Stimulated activated CD4-positive, alpha-beta T cell treated with anti-CD3 and anti-CD28 coated beads, Interleukin-15, amount 100 ng/mL, for 1 hour (primary cell): ENCODE measurements at places on chromosomes 3 and 15.

DNA sequence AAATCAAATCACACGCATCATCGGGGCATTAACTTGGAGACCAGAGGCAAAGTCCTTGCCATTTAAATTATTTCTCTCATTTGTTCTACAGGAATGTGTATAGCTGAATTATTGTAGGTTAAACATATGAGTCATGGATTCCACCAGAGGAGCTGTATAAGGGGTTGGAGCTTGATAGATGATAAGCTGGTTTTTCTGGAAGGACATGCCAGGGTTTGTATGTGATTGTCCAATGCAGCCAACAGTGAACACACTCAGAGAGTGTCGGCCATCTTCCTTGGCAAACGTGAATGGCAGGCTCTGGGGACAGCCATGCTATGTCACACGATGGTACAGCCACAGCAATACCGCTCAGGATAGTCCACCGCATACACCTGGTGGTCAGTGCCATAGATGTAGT is 25.1 kb downstream of the SSUH2 start:
- DNase-seq = no peak

GRCh38 chr15:81271761-81272644 is 51.9 kb downstream of the STARD5 start:
- no peak for DNase-seq

DNA sequence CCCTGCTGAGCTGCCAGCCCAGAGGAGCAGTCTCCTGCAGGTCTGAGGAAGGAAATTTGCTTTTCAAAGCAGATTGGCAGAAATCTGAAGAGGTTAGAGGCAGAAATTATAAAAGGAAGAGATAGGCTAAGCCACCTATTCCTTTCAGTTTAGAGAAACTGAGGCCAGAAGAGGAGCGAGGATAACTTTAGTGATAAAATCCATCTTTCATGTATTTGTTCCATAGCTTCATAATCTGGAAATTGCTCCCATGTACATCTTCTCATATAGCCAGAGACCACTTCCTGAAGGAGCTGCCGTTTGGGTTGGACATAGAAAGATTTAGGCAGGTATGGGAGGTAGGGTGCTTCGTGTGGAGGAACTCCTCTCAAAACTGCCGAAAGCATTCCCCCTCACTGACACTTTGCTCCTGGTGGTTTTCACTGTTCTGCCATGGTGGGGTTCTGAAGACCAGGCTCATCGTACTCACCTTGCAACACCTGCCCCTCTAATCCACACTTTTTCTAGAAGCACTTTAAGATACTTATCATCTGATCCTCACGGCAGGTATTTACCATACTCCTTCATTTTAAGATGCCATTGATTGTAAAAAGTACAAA is 670 bp upstream of the ACAP2 start:
- no peak for DNase-seq

DNA sequence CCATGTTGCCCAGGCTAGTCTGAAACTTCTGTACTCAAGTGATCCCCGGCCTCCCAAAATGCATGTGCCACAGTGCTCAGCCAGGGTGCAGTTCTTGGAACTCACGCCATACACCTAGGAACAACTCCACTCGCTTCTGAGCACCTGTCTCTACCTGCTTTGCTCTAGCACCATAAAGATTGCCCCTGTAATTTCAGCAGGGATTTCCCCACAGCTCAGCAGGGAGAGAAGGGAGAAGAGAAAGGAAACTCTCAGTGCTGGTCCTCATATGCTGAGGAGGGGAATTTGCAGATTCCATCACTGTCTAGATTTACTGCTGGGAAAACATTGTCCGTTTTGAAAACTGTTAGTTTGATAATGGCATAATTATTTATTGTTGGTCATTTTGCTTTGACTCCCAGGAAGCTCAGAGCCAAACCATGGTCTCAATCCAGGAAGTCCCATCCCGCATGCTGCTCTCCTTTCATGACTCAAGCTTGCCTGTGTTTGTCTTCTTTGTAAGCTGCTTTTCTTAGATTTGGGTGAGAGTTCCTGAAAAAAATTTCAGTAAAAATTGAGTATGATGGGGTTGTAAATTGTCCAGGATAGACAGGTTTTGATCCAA is 24.2 kb downstream of the TRIM71 start:
- DNase-seq = no peak

GRCh38 chr3:168112894-168113293 is 17.2 kb upstream of the GOLIM4 start:
- no peak for DNase-seq

DNA sequence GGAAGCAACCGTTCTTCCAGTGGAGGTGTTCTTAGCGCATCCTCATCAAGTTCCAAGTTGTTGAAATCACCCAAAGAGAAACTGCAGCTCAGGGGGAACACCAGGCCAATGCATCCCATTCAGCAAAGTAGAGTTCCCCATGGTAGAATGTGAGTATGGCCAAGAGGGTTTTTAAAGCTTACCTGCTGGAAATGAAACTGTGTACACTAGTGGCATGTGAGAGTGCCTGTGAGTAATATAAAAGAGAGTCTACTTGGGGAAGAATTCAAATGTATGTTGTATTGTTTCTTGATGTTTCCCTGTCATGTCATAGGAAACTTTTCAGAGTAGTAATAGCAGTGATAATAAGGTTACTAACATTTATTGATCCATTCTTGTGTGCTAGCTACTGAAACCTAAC is 43.3 kb downstream of the PSMD6 start:
- DNase-seq = no peak

- DNase-seq = no peak
Observed at GRCh38 chr3:173568623-173569022, 171.1 kb downstream of the NLGN1 start.

GRCh38 chr3:81735334-81735733 is 26.1 kb downstream of the GBE1 start:
- DNase-seq = no peak

GRCh38 chr3:54670201-54671000 is 257.5 kb downstream of the LRTM1 start:
- no peak for DNase-seq

DNA sequence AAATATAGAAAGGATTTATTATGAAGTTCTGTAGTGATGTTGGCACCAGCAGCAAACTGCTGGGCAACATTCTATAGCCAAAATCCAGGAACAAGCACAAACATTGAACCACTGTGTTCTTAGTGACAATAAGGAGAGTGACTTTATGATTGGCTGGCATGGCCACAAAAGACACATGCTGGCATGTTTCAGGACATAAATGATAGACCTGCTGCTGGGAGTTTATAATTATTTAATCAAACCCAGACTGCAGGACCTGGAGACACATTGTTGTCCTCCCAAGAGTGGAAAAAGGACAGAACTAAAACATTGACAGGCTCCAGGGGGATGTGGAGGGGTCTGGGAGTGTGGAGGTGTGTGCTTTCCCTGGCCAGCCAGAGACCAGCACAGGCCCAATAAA is 255.3 kb upstream of the LRTM1 start:
- no peak for DNase-seq

DNA sequence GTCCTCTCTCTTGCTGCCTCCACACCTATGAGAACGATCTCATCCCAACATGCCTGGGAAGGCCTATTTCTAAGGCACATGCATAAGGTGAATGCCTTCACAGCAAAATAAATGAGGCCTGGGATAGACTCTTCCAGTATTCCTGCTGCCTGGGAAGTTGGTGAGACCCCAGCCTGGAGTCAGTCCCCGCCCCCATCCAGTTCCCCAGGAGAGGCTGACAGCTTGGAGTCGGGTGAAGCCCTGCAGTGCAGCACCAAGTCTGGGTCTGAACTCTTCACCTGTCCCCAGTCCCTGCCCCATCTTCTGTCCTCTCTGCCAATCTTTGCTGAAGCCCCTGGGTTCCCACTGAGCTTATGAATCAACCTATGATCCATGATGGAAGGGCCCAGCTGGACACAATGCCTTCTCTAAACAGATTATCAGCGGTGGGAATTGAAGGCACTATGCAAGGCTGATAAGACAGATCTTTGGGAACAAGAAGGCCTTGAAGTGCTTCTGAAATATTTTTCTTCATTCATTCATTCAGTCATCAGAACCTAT is 10.2 kb upstream of the APBA2 start:
- no peak for DNase-seq

DNA sequence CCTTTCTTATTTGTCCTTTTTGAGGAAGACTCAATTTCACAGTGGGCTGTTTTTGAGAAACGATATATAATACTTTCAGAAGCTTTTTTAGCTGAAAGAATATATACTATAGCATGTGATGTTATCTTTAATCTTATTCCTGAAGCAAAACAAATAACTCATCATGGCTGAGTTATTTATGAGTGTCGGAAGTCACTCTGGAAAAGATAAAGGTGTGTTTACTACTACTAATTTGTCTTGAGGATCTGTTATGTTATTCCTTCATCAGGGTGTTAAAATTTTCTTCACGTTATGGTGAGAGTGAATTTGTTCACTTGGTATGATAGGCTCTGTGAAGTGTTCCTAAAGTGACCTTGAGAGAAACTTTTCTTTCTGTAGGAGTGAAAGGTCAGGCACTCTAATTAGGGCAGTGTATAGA is 4.7 kb downstream of the TCF12 start:
- DNase-seq = no peak

- peak; percentile 45 for DNase-seq
Observed at GRCh38 chr3:39107388-39108199, at the start of the genes GORASP1 and TTC21A. GORASP1 (minus strand) TSS chr3:39107627; CDS start chr3:39107541, 86 bp downstream. TTC21A (plus strand) TSS chr3:39107680; CDS start chr3:39107838, 158 bp downstream.

DNA sequence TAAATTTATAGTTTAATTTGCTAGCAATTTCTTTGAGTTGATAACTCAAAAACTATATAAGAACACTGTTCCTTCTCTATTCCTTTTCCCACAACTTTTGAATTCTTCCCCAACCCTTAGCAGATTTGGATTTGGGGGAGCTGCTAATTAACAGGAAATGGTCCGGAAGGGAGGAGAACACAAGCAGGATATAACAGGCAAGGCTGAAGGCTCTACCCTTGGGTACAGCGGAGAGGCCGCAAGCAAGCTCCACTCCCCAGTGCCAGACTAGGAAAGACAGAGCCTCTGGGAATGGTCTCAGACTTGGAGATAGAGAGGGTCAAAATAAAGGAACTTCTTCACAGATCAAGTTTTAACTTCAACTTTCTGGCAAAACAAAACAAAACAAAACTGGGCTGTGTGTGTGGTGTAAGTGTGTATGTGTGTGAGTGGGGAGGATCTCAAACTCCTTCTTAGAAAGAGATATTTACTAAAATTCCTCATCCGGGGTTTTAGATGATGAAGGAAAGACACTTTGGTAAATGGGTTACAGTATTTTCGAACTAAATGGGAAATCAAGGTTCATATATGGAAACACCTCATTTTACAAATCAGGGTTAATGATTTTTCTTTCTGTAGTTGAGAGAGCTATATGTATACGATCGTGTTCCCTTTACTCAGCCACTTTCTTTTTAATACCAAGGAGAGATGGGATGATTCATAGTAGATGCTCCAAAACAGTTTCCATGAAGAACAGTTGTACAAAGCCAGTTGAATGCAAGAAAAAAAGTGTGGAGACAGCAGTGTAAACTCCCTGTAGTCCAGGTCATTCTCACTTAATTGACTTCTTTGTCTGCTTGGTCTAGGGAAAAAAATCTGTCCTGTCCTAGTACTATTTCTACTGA is 161.1 kb downstream of the TP63 start:
- no peak for DNase-seq

GRCh38 chr3:98954242-98954641 is 52.7 kb upstream of the DCBLD2 start:
- DNase-seq = no peak

DNA sequence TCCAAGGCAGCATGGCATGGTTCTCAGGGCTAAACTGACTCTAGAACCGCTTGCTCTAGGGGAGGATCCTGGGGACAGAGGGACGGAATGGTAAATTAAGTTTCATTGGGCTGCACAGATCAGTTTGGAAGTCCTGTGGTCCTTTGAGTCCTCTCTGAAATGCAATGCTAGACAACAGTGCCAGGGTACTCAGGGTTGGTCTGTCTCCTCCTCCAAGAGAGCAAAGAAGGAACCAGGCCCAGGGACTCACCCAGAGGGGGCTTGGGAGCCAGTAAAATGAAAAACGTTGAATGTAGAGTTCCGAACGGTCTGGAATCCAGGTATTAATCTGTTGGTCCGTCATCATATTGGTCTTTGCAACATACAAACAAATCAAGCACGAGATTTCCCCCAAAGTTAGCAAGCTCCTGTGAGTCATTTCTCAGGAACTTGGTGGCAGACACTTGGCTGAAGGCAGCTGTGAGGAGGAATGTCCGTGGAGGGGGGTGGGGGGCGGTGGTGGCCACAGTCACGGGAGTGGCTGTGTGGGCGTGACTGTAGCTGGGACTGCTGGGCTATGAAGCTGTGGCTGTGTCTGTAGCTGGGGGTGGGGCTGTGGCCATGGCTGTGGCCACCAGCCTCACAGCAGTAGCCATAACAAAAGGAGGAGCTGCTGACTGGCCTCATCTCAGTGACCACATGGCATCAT is 361.0 kb downstream of the SHQ1 start:
- peak; percentile 29 for DNase-seq

- no peak for DNase-seq
Observed at GRCh38 chr15:82730022-82730530, 20.4 kb upstream of the AP3B2 start.

GRCh38 chr3:27577504-27577903 is 93.3 kb upstream of the SLC4A7 start:
- DNase-seq = no peak

- no peak for DNase-seq
Observed at GRCh38 chr3:191313296-191313695, 15.9 kb upstream of the CCDC50 start.

- DNase-seq = no peak
Observed at GRCh38 chr3:194964809-194965208, 279.1 kb downstream of the FAM43A start.

DNA sequence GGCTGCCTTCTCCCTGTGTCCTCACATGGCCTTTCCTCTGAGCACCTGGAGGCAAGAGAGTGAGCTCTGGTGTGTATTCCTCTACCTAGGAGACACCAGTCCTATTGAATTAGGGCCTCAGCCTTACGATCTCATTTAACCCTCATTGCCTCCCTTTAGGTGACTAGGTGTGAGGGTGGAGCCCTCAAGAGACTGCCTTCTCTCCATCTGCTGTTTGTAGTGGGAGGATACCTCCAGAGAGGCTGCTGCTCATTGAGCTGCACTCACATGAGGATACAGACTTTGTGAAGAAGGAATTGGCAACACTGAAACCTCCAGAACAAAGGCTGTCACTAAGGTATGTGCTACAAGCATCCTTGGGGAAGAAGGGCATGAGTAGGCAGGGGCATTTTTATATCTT is at the start of gene CCR8:
Gene CCR8, plus strand, starts transcription at position 217 of the 400 bp plus-strand sequence. CDS start 2,623 bp downstream, outside the sequence.
- no peak for DNase-seq

DNA sequence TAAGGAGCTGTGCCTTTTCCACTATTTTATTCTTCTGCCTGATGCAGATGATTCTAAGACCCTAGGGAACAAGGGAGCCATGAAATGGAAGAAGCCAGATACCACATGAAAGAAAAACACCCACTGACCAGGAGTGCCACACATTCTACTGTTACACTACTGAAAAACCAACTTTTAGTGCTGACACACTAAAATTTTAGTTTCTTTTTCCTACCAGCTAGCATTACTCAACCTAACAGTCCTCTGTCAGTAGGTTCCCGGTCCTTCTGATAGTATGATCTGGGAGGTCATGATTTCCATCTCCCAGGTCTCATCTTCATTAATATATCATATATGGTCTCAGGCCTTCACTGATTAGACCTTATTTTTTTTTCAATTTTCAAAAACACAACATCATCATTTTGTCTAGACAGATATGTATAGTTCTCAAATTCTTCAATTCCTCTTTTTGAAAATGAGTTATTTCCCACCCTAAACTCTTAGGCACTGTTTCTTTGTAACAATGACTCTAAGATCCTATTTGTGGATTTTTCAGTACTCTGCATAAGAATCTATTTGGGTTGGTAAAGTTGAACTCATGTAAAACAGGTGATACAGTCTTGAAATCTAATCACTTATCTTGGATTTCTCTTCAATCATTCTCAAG is 321.8 kb downstream of the CTNNB1 start:
- DNase-seq = no peak

- no peak for DNase-seq
Observed at GRCh38 chr3:133964547-133964946, 65.2 kb downstream of the SLCO2A1 start.

GRCh38 chr3:27360113-27361078 is 8.8 kb downstream of the NEK10 start:
- no peak for DNase-seq
